Renal cortical epithelial cell (primary cell): ENCODE measurements at places on chromosomes 7 and 10.
A peak's percentile ranks its signal among the peaks of the same experiment; 100 is the strongest.

- no peak for DNase-seq
Observed at GRCh38 chr7:106599343-106599698, 61.6 kb downstream of the CCDC71L start.

DNA sequence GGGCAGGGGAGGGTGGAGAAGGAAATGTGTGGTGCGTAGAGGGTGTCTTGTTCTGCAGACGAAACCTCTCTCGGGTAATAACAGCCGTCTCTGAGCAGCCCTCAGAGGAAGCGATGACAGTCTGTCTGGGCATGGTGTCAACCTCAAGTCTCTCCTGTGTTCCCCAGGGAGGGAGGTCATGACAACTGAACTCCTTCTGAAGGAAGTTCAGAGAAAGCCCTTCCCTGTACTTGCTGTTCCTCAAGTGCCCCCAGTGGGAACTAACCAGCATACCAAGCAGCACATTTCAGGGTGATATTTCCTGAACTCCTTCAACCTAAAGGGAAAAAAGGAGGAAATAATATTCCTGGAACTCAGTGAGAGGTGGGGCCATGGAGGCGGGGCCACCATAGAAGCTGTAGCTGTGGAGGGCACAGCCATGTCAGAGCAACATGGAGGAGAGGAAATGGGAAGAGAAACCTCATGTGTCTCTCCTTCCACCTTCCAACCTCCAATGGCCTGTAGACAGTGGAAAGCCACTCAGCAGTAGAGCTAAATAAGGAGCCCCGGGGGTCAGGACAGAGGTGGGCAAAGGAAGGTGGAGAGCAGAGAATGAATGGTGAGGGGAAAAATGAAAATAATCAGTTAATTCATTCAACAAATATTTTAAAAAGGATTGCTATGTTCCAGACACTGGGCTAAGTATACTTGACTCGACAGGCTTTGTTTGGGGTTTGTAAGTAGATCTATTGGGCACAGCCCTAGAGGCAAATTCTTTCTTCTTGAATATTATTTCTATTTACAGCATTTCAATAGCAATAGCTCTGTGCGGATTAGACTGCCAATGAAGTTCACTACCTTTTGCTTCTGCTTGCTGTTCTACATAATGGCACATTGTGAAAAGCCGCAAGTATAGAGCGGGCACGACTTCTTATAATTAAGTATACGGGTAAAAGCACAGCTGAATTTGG is 61.0 kb upstream of the AOAH start:
- peak; percentile 33 for DNase-seq

- peak; percentile 35 for DNase-seq
Observed at GRCh38 chr10:49164559-49165188, 23.5 kb downstream of the TMEM273 start.

DNA sequence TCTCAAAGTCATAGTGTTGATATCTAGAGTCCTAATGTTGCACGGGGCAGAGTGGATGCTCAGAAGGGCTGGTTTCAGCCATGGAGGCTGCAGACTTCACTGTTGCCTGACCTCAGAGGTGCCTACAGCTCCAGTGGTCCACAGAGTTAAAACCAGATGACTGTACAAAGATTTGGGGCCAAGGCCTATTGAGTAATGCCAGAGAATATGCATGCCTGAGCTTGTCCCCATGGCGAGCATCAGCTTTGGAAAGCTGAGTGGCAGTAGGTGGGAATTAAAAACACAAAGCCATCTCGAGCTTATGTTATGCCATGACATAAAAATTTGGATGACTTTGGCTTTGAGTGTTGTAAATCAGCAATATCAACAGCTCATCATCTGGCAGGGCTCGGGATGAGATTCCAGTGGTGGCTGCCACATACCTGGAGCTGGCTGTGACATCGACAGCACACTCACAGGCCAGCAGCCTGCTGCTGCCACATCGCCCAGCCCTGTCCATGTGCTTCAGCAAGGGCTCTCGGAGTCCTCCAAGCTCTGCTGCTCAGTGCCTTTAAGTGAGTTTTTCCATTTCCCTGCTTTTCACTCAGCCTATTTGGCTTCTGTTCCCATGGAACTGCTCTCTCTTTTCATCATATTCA is 379.6 kb downstream of the TNS3 start:
- no peak for DNase-seq

GRCh38 chr7:116230191-116231005 is 20.1 kb downstream of the TES start:
- no peak for DNase-seq
